Pulmonary artery endothelial cell (primary cell): ENCODE measurements at places on chromosomes 11 and 22.

DNA sequence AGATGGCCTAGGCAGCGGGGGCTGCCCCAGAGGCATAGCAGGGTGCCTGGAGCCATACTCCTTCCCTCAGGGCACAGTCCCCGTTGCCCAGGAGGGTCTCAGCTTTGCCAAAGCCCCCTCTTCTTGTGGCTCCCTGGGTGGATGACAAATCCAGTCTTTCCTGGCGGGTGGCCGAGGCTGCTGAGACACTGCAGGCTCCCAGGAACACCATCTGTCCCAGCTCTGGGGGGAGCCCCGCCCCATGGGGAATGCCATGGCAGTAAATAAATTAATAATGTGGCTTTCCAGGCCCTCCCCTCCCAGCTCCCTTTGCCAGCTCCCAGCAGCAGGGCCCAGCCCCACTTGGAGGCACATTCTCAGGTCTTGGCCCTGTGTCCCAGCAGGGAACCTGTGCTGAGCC is 45.0 kb downstream of the PDE2A start:
- no peak for DNase-seq

DNA sequence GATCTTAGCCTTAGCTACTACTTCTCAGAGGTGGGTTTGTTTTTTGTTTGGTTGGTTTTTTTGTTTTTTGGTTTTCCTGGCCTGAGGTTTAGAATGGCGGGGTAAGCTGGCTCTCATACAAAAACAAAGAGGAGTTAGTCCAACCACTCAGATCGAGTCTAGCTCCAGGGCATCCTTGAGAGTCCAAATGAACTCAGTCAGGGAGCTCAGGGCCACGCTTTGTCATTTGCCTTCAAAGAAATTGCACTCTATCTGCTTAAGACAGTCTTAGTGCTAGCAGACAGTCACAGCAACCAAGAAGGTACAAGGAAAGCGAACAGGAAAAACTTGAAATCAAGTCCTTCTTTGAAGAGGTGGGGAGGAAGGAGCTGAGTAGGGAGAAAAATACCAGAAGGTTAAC is 11.1 kb downstream of the C11orf42 start:
- no peak for DNase-seq

- no peak for DNase-seq
These were observed 42.0 kb downstream of the ALG9 start for GRCh38 chr11:111829185-111829968.

- DNase-seq = peak; percentile 59
These were observed 13.2 kb upstream of the MPZL2 start for GRCh38 chr11:118277312-118277711.

GRCh38 chr22:29967461-29967860 is 84.5 kb downstream of the MTMR3 start:
- DNase-seq = no peak

DNA sequence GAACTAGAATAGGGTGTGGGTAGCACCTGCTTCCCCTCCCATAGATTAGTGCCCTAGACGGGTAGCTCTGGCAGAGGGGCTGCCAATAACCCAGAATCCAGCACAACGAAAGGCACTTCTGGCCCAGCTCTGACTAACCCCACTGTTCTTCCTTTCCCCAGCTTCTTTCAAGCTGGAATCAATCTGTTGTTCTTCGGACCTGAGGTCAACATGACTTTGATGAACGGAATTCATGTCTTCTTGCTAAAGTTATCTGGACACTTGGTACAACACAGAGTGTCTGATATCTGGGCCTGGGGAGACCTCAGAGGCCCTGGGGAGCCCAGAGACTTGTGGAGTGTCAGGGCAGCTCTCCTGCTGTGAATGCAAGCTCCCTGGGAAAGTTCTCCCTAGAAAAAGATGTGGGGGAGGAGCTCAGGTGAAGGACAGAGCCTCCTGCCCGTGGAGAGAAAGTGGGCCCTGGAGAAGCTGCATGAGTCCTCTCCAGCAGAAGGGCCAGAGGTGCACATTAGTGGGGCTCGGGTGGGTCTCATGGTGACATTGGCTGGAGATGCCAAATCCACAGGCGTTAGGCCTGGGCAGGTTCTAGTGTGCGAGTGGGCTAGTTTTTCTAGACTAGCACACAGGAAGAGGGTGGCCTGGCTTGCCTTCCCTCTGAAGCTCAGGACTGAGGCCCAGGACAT is 6.3 kb downstream of the KCNJ11 start:
- DNase-seq = no peak

DNA sequence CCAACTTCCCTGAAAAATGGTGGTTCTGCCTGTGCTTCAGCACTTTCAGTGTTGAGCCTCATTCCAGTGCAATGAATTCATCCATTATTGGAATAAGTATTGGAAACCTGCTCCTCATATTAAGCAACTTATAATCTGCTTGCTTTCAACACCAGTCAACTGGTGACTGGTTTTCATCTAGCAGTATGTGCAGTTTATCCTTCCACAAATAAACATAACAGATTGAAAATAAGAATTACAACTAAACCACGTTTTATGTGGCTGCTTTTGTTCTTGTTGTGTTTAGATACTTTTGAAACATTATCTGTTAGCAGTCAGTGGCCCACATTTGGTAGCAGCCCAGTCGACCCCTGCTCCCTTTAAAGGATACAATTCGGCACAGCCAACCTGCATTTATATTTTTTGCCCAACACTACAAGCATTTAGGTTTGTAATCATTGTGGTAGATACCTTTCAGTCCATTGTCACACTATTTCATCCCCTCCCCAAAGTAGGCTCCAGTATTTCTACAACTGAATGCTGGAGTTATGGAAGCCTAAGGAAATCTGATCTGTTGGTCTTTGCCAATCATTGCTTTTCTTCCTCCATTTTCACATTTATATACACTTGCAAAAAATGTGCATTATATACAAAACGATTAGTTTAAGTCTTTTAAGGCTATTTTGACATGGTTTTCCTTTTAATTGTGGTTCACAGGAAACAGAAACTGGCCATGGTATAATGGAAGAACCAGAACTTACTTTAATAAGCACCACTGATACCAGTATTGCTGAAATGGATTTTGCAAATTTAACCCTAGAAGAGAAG is 13.1 kb downstream of the TAF1D start:
- DNase-seq = no peak

DNA sequence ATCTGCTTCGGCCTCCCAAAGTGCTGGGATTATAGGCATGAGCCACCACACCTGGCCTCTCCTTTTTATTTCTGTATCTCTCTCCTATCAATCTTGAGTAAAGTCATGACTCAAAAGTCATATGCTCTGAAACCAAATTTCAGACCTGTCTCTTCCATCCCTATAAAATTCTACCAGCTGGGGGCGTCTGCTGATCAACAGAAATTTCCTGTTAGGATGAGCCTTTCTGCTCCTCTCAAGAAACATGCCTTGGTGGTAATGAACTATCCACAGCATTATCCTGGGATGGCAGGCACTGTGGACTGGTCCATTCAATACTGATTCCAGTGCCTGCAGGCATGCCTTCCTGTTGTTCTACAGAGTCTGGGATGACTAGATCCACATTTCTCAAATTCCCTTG is 472.6 kb downstream of the NELL1 start:
- DNase-seq = no peak

- DNase-seq = peak; percentile 91
These were observed 76.9 kb upstream of the TTLL12 start for GRCh38 chr22:43263645-43264514.

GRCh38 chr11:128519338-128519737 is 68.0 kb downstream of the ETS1 start:
- DNase-seq = no peak

DNA sequence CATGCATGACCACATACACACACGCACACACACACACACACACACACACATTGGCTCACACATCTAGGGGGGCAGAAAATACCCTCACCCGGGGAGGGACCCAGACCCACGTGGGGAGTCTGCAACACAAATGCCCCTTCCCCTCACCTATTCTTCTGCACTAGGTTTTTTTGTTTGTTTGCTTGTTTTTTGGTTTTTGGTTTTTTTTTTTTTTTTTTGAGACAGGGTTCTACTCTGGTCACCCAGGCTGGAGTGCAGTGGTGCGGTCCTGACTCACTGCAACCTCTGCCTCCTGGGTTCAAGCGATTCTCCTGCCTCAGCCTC is 28.4 kb downstream of the WEE1 start:
- no peak for DNase-seq

DNA sequence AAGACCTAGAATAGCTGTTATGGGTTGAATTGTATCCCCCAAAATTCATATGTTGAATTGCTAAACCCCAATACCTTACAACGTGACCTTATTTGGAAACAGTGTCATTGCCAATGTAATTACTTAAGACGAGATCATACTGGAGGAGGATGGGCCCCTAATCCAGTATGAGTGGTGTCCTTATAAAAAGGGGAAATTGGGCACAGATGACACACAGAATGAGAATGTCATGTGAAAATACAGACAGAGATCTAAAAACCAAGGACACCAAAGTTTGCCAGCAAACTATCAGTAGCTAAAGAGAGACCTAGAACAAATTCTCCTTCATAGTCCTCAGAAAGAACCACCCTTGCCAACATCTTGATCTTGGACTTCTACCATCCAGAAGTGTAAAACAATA is 127.7 kb downstream of the ATXN10 start:
- no peak for DNase-seq

DNA sequence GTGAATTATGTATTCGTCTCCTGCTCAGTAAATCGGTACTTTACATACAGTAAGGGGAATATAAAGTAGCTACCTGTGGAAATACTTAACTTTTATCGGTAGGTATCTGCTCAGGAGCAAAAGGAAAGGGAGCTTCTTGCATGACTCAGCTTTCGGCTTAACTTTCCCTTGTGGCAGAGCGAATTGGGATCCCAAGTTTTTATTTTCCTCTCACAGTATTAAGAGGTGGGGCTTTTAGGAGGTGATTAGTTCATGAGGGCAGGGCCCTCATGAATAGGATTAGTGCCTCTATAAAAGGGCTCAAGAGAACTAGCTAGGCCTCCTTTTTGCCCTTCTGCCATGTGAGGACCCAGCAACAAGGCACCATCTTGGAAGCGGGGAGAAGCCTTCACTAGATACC is 18.7 kb downstream of the RCN1 start:
- DNase-seq = no peak

DNA sequence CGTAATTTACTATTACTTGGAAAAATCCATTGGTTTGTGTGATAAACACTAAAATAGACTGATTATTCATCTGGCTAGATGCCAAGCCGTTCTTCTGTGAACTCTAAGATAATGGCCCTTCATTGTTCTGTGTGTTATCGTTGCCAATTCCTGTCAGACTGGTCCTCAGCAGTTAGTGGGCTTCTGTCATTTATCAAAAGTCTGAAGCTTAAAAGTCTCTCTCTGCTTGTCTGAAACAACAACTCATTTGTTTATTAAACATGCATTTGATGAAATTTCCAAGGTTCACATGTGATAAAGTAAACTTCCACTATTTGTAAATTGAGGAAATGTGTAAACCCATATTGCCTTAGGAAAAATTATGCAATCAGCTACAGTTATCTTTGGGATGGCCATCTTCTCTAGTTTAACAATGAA is 21.1 kb upstream of the RDX start:
- DNase-seq = peak; percentile 98

- DNase-seq = peak; percentile 93
These were observed 120.9 kb downstream of the ME3 start for GRCh38 chr11:86551288-86552092.

DNA sequence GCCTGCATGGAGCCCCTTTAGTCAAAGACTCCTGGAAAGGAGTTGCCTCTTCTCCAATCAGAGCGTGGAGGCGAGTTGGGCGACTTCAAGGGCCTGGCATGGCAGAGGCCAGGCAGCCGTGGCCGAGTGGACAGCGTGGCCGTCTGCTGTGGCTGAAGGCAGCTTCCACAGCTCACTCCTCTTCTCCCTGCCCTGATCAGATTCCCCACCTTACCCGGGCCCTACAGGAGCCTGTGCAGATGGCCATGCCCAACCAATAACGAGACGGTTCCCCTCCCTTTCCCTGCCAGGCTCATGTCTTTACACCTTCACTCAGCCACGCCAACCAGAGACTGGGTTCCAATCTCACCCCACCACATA is 20.0 kb upstream of the SLC22A12 start:
- DNase-seq = no peak

- no peak for DNase-seq
These were observed 271.4 kb downstream of the ETS1 start for GRCh38 chr11:128315933-128316332.

- no peak for DNase-seq
These were observed 187.5 kb downstream of the SHANK2 start for GRCh38 chr11:71064702-71065515.

GRCh38 chr11:118088531-118088930 is 1.8 kb upstream of the SMIM35 start:
- DNase-seq = peak; percentile 40

- DNase-seq = no peak
These were observed 23.5 kb downstream of the CPT1A start for GRCh38 chr11:68818181-68818580.

DNA sequence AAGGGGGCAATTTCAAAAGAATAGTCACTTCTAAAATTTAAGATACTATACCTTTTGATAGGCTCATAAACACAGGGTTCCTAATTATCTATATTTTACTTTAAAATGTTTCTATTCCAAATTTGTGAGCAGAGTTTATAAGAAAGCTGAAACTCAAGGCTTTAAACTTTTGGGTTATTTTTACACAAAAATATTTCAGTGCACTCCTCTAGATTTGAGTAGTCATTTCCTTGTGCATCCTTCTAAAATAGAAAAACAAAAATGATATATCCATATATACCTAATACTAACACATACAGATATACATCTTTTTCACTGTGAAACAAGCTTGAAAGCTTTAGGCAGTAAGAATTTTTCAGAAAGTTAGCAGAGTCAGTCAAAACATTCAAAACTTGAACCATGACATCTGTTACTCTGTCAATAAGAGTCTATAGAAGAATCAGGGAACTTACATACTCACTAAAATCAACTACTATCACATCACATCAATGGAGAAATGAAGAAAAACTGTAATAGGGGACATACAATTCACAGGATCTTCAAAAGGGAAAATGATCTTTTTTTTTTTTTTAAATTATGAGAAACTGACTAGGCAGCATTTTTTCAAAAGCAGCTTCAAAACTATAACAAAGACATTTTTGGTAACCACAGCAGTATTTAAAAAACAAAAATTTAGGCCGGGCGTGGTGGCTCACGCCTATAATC is 5.1 kb downstream of the PHF21A start:
- no peak for DNase-seq

- no peak for DNase-seq
These were observed 31.2 kb upstream of the SORL1-AS1 start for GRCh38 chr11:121483805-121484480.

DNA sequence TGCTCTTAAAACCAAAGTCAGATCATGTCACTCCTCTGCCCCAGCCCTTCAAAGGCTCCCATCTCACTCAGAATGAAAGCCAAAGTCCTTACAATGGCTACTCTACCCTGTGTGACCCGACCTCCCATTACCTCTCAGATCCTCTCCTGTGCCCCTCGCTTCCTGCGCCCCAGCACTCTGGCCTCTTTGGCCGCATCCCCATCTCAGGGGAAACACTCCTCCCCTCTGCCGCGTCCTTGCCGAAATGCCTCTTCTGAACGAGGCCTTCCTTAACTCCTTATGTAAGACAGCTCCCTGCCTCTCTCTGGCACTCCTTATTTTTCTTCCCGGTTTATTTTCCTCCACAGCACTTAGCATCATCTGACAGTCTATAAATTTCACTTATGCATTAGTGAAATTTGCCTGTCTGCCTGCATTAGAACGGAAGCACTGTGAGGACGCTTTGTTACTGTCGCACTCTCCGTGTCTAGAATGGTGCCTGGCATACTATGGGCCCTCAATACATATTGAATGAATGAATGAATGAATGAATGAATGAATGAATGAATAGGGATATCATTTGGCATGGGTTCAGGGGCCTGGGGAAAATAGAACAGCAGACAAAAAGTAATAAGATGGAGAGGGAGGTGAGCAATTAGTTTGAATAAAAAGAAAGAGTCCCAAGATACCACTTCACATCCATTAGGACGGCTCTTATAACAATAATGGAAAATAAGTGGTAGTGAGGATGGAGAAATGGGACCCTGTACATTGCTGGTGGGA is 137.8 kb downstream of the CEP164 start:
- DNase-seq = no peak
